ENCODE measurements at places on chromosomes 4 and X.
A peak's percentile ranks its signal among the peaks of the same experiment; 100 is the strongest.

GRCh38 chr4:18192901-18193300 lies 171.3 kb upstream of the LCORL start:
- no peak for DNase-seq

- DNase-seq: no peak
These were observed 34.9 kb upstream of the UGT8 start for GRCh38 chr4:114563536-114564315.

DNA sequence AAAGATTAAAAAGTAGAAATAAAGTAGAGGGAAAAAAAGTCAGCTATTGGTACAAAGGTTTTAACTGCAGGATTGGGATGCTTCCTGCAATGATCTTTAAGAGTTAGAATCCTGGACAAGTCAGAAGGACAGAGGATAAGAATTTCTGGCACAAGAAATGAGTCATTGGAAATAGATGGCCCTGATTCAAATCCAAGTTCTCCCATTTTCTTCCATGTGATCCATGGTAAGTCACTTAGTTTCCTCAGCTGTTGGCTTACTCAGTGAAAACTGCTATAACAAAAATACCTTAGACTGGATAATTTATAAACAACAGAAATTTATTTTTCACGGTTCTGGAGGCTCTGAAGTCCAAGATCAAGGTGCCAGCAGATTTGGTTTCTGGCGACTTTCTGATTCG lies 13.3 kb upstream of the TBC1D19 start:
- DNase-seq: no peak

DNA sequence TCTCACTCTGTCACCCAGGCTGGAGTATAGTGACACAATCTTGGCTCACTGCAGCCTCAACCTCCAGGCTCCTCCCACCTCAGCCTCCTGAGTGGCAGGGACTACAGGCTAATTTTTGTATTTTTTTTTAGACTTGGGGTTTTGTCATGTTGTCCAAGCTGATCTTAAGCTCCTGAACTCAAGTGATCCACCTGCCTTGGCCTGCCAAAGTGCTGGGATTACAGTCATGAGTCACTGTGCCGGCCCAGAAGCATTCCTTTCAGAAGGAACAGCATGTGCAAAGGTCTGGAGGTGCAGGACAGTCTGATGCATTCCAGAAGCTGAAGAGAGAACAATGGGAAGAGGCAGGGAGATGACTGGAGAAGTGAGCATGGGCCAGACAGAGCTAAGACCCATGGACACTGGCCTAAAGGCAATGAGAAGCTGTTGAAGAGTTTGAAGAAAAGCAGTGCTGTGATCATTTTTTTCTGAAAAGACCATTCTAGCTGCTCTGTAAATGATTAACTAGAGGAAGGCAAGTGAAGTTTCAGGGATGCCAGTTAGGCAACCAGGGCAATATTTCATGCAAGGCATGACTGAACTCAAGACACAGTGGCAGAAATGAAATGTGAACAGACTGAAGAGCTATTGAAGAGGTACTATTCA lies 43.2 kb downstream of the MANBA start:
- no peak for DNase-seq

DNA sequence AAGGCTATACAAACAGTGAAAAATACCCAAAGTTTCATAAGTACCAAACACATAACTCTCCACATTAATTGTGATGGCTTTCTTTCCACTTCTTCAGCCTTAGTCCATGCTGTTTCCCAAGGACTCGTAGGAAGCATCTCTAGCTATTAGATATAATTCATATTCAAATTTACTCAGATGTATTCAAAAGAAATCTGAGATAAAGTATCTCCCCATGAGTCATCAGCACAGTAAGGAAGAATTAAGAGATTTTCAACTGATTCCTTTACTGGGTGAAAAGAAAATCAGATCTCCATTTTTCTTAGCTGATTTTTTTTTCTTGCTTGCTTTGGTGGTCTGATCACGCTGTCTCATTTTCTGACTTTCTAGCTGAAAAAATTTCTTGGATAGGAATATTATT lies 71.7 kb downstream of the MID1 start:
- DNase-seq: no peak

DNA sequence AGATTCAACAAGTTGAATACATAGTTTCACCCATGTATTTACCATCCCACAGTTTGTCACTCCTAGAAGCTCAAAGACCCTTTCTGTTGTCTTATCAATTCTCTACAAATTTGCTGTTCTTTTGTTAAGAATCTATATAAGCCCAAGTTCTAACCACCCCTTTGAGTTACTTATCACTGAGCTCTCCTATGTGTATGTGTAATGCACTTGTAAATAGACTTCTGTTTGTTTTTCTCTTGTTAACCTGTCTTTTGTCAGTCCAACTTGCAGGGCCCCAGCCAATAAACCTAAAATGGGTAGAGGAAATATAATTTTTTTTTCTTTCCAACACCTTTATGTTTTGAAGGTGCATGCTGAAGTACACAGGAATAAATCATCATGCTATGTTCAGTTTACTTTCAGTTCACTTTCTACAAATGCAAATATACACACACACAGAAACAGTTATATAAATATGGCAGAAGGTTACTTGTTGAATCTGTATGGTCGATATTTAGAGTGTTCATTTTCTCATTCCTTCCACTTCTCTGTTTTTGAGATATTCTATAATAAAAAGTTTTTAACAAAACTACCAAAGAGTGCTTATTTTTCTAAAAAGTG lies 22.3 kb upstream of the CLOCK start:
- no peak for DNase-seq

GRCh38 chr4:114156371-114156770 lies 176.9 kb upstream of the ARSJ start:
- DNase-seq: no peak

DNA sequence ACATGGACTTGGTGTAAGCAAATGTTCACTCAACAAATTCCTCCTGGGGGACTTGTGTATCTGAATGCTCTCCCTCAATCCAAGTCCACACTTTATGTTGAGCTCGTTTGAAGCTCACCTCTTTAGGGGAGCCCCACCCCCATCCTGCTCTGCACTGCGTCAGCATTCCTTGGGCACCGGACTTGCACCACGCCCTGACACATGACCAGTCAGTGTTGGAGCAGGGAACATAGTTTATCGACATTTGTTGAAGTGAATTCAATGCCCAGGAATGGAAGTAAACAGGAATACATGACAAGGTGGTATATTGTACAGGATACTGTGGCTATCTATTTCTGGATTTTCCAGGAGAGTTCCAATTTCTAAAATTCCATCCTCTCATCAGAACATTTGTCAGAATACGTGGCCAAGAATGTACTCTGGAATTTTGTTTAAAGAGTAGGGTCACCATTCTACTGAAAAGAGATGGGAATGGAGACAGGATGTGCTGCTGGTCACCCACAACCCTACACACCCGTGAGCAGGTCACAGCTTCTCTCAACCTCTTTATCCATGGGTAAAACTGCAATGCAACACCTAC lies 60.0 kb upstream of the LNX1 start:
- DNase-seq: no peak

DNA sequence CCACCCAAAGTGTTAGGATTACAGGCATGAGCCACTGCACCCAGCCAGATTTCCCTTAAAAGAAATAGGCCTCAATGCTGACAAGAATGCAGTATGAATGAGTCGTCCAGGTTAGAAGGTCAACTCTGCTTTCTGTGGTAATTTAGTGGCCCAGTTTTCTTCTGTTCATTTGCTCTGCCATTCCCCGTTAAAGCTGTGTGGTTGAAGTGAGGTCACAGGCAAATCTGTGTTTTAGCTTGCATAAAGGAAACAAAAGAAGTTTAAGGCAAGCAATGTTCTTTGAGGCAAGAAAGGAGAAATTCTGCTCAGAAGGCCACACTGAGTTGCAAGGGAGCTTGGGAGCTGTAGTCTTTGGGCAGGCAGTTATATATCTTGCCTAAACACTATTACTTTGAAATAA lies 176.8 kb downstream of the LARP7 start:
- DNase-seq: peak; percentile 19

GRCh38 chr4:83065266-83065665 lies 30.3 kb downstream of the COPS4 start:
- DNase-seq: no peak

GRCh38 chr4:110637408-110638088 lies 14.7 kb upstream of the PITX2 start:
- DNase-seq: no peak

DNA sequence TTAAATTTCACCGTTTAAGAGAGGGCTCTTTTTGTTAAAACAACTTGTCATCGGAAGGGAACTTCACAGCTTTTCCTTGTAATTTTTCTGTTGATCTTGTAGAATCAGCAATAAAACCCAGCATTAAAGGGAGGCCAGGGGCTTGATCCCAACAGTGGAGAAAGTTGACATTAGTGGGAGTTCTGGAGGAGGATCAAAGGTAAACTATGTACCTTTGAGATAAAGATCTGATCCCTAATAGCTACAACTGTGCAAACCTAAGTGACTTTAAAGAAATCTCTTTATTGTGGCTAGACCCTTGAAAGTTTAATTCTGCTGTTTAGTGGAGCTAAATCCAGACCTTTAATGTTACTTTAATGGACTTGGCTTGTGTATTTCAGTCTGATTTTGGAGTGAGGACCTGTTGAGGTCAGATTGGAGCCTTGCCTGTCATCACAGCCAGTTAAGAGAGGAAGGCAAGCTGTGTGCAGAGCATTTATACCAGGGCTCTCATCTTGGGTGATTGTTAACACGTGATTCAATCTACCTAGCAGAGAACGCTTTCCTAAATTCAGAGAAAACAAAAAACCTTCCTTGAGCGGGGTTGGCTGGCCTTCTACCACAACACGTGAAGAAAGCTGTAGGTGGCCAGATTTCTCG lies 1.7 kb downstream of the DOCK11 start:
- DNase-seq: no peak

GRCh38 chrX:23884427-23885024 lies 23.2 kb downstream of the APOO start:
- no peak for DNase-seq

DNA sequence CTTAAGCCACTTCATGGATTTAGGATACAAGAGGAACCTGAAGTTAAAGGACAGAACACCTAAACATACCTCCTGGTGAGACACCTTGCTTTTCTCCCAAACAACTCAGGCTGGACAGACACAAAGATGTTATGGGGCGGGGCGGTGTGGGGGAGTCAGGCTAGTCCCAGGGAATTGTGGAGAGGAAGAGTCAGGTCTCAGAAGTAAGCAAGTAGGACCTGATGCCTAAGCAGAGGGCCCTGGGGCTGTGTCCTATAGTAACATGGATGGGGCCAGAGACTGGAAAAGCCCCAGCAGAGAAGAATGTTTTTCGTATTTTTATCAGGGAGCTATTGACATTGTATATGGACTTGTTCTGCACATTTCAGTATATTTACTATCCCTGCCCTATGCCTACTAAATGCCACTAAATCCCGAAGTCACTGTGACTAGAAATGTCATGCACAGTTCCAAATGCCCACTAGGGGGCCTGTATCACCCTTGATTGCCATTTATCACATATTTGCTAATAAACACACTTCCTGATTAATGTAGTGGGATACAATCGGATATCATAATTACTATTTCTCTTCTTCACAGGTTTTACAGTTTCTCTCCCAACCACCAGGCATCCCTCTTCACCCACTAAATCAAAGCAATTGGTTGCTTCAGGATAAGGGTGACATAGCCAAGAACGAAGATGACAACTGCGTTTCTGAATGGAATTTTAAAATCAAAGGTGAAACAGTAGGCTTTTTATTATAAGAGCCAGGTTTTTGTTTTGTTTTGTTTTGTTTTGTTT lies 23.8 kb upstream of the ARHGAP10 start:
- DNase-seq: peak; percentile 51

DNA sequence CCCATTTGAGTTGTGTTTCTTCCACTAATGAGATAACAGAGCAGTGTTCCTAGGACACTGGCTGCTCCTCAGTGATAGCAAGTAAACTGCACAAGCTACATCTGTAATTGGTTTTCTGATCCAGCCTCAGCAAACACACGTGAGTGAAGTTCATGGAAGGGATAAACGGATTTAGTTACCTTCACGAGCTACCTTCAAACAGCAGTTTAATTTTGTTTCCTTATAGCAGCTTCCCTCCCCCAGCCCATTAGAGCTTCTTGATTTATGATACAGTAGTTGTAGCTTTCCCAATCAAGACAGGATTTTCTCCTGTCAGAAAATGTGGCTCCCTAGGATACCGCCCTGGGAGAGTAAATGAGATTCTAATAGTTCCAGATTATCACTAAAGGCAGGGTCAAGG lies 634.2 kb upstream of the FAT1 start:
- DNase-seq: no peak

DNA sequence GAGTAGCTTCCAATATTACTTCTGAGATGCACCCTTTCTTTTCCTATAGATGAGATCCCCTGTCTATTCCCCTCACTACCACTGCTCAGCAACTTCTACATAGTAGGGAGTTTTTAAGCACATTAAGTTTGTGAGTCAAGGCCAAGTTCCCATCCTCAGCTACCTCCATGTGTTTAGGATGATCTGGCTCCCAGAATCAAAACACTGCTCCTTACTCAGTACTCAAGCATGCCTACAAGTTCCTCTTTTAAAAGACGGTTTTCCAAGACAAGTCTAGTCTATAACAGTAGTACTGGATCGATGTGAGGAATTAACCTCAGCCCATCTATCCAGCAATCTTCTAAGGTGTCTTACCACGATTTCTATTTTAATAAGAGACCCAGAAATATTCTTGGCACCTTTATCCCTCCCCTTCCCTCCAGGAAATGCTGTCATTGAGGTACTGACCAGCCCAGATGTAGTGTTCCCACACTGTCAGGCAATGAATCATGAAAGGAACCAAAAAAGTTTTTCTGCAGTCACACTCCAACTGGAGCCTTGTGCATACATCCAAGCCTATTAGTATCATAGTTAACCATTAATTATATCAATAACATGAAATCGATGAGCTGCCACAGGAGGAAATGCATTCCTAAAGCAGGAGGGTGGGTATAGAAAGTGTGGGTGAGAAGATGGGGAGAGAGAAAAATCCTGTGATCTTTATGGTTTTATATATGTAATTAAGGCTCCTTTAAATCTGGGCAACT lies 29.6 kb downstream of the AREG start:
- no peak for DNase-seq

DNA sequence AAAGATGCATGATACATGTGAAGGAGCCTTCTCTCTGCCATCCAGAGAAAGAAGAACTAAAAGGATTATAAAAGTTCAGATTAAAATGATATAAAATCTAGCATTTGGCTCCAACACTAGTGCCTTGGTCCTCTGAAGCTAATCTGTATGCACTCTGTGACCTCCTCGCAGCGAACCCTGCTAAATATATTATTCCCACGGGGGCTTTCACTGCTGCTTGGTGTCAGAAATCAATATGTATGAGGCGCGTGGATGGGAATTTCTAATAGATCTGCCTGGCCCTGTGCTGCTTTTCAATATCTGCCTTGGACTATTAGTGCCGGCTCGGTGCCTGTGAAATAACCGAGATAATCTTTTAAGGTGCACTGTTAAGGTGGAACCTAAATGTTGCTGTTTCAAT lies 69.7 kb downstream of the CXXC4 start:
- no peak for DNase-seq

- DNase-seq: no peak
These were observed 17.2 kb downstream of the DHRSX start for GRCh38 chrX:2483398-2484060.

- no peak for DNase-seq
These were observed 71.6 kb downstream of the PPARGC1A start for GRCh38 chr4:23818097-23818885.

- DNase-seq: no peak
These were observed 23.0 kb upstream of the UGT2B17 start for GRCh38 chr4:68599150-68599549.
